A673 (cell line): ENCODE measurements at places on chromosomes 16 and 17. TPM values are rescaled to one million over a fixed set of nuclear protein-coding genes. Genes with fewer than 3 reads are reported as not detected.

The PRAC2 gene
- 25.5 and 47.8 TPM in 2 replicates for total RNA-seq

The SUPT4H1 gene
- 93.1 and 106 TPM in 2 replicates for total RNA-seq

The FOXN1 gene
- not detected in 2 replicates for total RNA-seq

The ZNF597 gene
- 2.4 and 2.8 TPM in 2 replicates for total RNA-seq

The KRT9 gene
- not detected in 2 replicates for total RNA-seq

The SERPINF2 gene
- total RNA-seq: 0.28 and 0.37 TPM in 2 replicates

The CCL23 gene
- total RNA-seq: not detected in 2 replicates

The CMTM3 gene
- 25.5 and 31.1 TPM in 2 replicates for total RNA-seq

The KLHL10 gene
- not detected in 2 replicates for total RNA-seq

The SKAP1 gene
- total RNA-seq: not detected in 2 replicates

The GRAPL gene
- not detected in 2 replicates for total RNA-seq

The ASGR1 gene
- 6.1 and 8.0 TPM in 2 replicates for total RNA-seq

The SLFN12 gene
- 8.1 and 13.2 TPM in 2 replicates for total RNA-seq

The RHBDL3 gene
- 0.80 and 0.90 TPM in 2 replicates for total RNA-seq

The ARHGDIG gene
- 0.41 and 0.48 TPM in 2 replicates for total RNA-seq

The TTC19 gene
- 44.5 and 53.8 TPM in 2 replicates for total RNA-seq

DNA sequence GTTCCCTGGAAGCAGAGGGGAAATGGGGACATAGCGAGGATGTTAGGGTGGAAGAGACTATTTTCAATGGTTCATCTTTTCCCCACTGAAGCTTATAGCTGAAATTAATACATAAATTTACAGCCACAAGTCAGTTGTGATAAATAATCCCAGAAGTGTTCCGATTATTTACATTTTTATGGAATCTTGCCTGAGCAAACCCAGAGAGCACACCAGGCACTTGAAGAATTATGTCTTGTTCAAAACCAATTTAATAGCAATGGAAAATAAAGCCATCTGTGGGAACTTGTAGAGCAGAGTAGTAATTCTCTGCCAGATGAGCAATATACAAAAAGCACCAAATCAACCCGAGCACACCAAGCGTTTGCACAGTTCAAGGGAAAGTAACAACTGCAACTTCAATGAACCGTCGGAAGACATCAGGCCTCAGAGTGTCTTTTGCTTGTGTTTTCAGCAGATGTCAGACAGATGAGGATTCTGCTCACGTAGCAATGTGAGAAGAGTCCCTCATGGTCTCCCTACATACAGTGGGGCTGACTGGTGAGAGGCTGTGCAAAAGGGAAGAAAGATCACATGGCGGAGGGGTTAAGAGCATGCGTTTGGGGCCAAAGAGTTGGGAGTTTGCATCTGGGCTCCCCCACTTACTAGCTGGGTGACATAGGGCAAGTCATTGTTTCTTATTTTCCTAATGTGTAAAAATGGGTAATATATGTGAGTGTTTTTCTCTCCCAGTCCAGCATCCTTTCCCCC, 148.7 kb upstream of the HS3ST2 start:
- H3K27ac ChIP-seq: no peak overlapping the region
- H3K4me3 ChIP-seq: no peak overlapping the region
- no peaks in the 10 kb centered on the region for H3K36me3 ChIP-seq
- peaks cover 56% of the 10 kb centered on the region for H3K27me3 ChIP-seq

- no peaks in the 10 kb centered on the region for H3K4me1 ChIP-seq
- no peak within 1 kb of the TSS for H3K27ac ChIP-seq
- H3K27me3 ChIP-seq: no peaks in the 10 kb centered on the region
- no peak for DNase-seq
Observed at GRCh38 chr17:44170499-44171201, at the start of gene ASB16. TSS of gene ASB16 (plus strand) at chr17:44170704. CDS start at chr17:44170790, 86 bp downstream.

- H3K4me1 ChIP-seq: no peaks in the 10 kb centered on the region
- DNase-seq: peak; percentile 27
- no peak overlapping the region for H3K4me3 ChIP-seq
- no peaks in the 10 kb centered on the region for H3K36me3 ChIP-seq
- H3K27me3 ChIP-seq: no peaks in the 10 kb centered on the region
- no peak overlapping the region for H3K27ac ChIP-seq
Observed at GRCh38 chr17:63082273-63082861, 116.3 kb downstream of the TANC2 start.

DNA sequence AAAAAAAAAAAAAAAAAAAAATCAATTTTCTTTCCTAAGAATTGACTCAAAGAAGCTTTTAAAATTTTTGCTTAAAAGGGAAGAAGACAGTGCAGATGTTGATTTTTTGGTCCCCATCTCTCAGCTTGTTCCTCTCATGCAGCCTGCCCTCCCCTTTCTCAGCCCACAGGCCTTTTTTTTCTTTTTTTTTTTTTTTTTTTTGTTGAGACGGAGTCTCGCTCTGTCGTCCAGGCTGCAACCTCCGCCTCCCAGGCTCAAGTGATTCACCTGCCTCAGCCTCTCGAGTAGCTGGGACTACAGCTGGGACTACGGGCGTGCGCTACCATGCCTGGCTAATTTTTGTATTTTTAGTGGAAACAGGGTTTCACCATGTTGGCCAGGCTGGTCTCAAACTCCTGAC, 17.7 kb downstream of the YPEL2 start:
- no peaks in the 10 kb centered on the region for H3K36me3 ChIP-seq
- no peak for DNase-seq
- H3K27me3 ChIP-seq: no peaks in the 10 kb centered on the region
- no peak overlapping the region for H3K4me3 ChIP-seq
- H3K4me1 ChIP-seq: peaks cover 4% of the 10 kb centered on the region

DNA sequence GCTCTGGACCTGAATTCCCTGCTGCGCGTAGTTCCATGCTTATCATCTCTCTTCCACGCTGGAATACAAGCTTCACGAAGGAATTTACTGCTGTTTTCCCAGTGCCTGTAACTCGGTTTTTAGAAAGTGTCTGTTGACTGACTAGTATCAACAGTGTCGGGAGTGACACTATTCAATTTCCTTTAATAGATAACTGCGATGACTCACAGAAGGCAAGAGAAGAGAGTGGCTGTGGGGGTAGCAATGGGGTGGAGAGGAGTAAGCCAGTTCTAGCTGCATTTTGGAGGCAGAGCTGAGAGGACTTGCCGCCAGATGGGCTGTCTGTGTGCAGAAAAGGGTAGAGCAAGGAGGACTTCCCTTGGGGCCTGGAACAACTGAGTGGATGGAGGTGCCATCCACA, 25.2 kb downstream of the B4GALNT2 start:
- H3K36me3 ChIP-seq: no peaks in the 10 kb centered on the region
- no peaks in the 10 kb centered on the region for H3K27me3 ChIP-seq
- peak; percentile 29 for DNase-seq
- no peak overlapping the region for H3K4me3 ChIP-seq
- no peaks in the 10 kb centered on the region for H3K4me1 ChIP-seq

- no peaks in the 10 kb centered on the region for H3K4me1 ChIP-seq
- no peaks in the 10 kb centered on the region for H3K36me3 ChIP-seq
- no peak overlapping the region for H3K27ac ChIP-seq
- DNase-seq: no peak
Observed at GRCh38 chr16:65961476-65962143, 404.9 kb upstream of the CDH5 start.

DNA sequence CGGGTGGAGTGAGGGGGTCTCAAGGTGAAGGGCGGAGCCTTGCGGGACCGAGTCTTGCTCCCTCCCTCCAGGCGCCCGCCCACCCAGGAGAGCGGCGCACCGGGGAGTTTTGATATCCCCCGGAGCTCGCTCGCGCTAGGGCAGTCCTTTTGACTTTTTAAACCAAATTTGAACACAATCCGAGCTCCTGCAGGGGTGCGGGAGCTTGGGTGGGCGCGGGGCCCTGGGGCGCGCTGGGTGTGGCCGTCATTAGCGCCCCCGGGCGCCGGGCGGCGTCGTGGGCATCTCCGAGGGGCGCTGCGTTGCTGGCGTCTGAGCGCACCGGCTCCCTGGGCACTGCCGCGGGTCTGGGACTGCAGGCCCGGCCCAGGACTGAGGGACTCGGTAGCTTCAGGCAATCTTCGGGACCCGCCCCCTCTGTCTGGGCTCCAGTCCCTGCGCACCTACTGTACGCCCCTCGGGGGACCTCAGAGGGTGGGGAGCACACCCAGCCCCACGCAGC, 10.9 kb downstream of the MAF start:
- no peak overlapping the region for H3K27ac ChIP-seq
- no peak overlapping the region for H3K4me3 ChIP-seq
- H3K27me3 ChIP-seq: peaks cover 77% of the 10 kb centered on the region
- no peaks in the 10 kb centered on the region for H3K4me1 ChIP-seq
- no peaks in the 10 kb centered on the region for H3K36me3 ChIP-seq

GRCh38 chr16:46918905-46919792, 35.0 kb downstream of the GPT2 start:
- H3K4me1 ChIP-seq: no peaks in the 10 kb centered on the region
- H3K36me3 ChIP-seq: peaks cover 31% of the 10 kb centered on the region
- H3K4me3 ChIP-seq: no peak overlapping the region
- no peak for DNase-seq
- no peaks in the 10 kb centered on the region for H3K27me3 ChIP-seq
- H3K27ac ChIP-seq: no peak overlapping the region

DNA sequence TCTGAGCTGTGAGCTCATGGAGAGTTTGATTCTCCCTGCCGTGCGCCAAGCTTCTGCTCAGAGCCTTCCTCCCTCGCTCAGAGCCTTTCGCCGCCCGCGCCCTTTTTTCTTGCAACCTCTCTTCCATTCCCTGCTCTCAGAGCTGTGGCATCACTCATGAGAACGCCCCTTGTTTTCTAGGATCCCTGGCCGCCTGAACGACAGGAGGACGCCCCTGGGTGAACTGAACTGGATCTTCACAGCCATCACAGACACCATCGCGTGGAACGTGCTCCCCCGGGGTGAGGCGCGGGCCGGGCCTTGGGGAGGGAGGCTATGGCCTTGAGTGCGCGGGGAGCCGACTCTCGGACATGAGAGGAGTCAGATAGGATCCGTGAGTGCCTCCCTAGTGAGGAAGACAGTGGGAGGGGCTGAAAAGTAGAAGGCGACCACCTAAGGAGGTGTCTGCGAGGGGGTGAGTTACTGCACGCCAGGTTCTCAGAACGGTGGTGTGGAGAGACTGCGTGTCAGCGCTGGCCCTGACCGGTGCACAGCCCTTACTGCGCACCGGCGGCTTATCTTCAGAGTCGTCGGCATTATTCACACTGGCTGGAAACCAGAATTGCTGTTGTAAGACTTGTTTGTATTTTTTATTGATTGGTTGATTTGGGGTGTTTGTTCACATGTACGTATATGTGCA, 169.5 kb upstream of the CHMP6 start:
- DNase-seq: no peak
- peaks cover 26% of the 10 kb centered on the region for H3K4me1 ChIP-seq
- H3K27ac ChIP-seq: no peak overlapping the region
- no peaks in the 10 kb centered on the region for H3K27me3 ChIP-seq
- no peaks in the 10 kb centered on the region for H3K36me3 ChIP-seq

DNA sequence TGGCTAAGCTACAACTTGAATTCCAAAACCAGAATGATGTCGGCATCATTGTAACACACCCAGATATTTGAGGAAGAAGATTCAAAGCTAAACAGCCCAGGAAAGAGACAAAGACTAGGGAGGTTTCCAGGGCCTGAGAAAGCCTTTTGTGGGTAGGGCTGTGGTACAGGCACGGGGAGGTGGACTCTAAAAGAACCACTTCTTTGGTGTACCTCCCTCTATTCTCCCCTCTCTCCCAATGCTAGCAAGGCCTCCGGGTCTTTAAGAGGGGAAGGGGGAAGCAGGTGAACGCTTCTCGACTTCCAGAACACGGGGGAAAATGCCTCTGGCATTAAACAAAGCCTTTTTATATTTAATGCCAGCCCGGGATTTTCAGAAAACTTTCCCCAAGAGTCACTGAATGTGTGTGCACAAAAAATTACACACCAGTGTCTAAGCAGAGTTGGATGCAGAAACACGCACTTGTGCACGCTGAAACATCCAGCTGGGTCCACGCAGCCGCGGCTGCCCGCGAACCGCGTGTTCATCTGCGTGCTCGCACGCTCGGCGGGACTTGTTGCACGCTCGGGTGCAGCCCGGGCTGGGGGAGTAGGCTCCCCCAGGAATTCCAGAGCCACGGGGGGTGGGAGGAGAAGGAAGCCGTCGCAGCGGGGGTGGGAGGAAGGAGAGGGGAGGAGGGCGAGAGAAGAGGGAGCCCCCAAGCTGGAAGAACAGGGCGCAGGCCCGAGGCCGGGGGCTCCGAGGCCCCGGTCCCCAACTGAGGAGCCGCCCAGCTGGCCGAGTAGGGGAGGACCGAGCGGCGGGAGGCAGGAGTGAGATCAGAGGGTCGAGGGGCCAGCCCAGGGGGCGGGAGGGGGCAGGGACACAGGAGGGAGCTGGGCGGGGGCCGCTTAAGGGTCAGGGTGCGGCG, 20.1 kb upstream of the ZNF423 start:
- DNase-seq: peak; percentile 63
- H3K27me3 ChIP-seq: no peaks in the 10 kb centered on the region
- peaks cover 12% of the 10 kb centered on the region for H3K4me1 ChIP-seq
